ENCODE measurements at places on chromosomes 4 and X.

GRCh38 chrX:33001107-33001506 is 210.2 kb downstream of the DMD start:
- no peak for DNase-seq

GRCh38 chr4:141638230-141638629 is 1.8 kb downstream of the IL15 start:
- DNase-seq: no peak

DNA sequence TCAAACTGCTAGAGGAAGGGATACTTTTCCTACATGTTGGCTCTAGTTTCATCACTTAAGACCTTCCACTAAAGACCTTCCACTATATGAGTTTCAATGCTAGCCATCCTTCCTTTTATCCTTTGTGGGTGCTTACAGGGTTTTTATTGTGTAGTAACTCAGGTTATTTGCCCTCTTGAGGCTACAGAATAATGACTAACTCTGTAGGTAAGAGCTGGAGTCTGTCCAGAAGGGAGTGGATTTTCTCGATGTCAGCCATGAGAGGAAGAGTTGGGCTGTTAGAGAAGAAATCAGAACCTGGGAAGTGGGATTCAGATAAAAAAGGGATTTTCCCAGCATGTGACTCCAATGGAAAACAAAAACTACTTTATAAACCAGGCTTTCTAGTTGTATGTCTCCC is 27.5 kb upstream of the HERC5 start:
- DNase-seq: no peak

DNA sequence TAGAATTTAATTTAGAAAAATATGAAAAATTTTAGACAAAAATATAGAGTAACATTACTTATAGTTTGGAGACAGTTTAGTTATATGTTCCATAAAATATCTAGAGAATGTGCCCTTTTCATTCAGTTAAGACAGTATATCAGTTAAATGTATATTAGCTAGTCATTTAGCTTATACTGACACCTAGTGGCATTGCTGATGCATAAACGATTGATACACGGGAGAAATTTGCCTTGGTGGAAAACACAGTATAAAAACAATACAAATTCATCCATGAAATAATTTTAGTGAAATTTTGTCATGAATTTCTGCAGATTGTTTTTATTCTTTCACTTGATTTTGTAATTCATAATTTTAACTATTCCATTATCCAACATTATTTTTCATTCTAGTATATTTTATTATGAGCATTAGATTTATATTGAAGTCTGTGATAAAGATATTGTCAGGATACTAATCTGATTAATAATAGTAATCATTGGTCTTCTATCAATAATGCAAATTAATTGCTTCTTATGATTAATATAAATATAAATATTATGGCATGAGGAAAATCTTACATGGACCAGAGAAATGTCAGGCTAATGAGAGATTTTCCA is 219.0 kb downstream of the TLL1 start:
- no peak for DNase-seq

GRCh38 chrX:47093248-47093647 is 15.0 kb downstream of the RGN start:
- no peak for DNase-seq

- DNase-seq: no peak
These were observed 95.9 kb downstream of the SYTL5 start for GRCh38 chrX:38102240-38102639.

GRCh38 chr4:103075435-103075893 is 1.1 kb downstream of the SLC9B2 start:
- no peak for DNase-seq

DNA sequence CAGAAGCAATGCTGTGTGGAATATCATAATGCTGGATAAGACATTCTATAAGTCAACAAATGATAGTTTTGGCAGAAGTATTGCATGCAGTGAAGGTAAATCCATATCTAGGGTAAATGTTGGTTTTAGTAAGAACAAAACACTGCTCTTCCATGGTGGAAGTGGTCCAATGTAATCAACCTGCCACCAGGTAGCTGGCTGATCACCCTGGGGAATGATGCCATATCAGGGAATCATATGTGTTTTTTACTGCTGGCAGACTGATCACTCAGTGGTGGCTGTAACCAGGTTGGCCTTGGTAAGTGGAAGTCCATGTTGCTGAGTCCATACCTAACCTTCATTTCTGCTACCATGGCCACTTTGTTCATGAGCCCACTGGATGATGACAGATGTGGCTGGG is 74.0 kb upstream of the CENPE start:
- no peak for DNase-seq

- no peak for DNase-seq
These were observed 290.9 kb downstream of the KCTD8 start for GRCh38 chr4:44157611-44158277.

DNA sequence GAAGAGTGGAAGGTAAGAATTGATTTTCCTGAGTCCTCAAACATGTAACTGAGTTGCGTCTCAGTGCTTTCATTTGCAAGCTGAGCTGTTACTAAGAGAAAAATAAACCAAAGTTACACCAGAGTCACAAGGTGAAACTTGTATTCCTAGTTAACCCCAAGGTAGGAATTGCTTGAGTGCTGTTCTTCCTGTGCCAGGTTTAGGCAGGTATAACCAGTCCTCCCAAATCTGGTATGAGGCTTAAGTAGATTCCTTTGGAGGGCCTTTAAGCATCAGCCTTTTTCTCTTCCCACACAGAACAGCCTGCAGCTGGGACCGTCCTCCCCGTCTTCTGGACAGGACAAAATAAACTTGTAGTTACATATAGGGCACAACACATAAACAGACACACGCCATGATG is 2.3 kb upstream of the BTC start:
- DNase-seq: no peak

DNA sequence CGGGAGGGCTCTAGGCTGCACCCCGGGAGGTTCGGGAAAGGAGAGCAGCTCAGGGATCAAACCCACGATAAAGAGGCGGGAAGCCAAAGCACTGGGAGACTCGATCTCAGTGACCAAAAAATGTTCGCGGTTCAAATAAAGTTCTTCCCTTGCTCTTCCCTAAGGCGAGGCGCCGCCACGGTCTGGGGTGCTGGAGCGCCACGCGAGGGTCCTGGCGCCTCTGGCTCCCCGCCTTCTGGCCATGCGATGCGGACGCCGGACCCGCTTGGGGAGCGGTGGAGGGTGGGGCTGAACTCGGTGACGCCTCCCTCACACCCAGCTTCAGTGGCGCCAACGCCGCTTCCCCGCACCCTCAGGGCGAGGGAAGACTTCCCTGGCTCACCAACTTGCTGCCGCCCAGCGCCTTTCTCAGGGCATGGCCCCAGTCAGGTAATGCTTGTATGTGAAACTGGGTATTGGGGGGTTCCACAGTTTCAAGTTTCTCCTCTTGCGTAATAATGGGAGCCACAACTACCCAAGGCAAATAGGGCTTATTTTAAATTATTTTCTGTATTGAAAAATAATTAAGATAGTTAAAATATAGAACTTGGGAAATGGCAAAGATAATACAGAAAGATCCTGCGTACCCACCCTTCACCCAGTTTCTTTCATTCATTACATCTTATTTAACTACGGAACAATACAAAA is at the start of gene QRFPR:
QRFPR (minus strand) TSS at position 243 of the 687 bp plus-strand sequence. CDS start 371 bp downstream, outside the sequence.
- DNase-seq: no peak

DNA sequence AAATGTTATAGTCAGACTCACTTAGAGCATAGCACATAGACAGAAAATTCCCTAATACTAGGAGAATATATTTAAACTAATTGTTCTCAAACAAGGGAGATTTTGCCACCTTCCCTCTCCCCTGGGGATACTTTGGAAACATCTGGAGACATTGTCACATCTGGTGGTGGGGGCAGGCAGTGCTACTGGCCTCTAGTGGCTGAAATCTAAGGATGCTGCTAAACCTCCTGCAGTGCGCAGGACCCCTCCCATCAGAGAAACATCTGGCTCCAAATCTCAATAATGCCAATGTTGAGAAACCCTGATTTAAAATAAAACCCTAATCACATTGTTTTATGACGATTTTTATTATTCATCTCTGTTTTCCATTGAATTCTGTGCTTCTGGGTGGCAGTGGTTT is 244.9 kb downstream of the FRMPD4 start:
- no peak for DNase-seq

DNA sequence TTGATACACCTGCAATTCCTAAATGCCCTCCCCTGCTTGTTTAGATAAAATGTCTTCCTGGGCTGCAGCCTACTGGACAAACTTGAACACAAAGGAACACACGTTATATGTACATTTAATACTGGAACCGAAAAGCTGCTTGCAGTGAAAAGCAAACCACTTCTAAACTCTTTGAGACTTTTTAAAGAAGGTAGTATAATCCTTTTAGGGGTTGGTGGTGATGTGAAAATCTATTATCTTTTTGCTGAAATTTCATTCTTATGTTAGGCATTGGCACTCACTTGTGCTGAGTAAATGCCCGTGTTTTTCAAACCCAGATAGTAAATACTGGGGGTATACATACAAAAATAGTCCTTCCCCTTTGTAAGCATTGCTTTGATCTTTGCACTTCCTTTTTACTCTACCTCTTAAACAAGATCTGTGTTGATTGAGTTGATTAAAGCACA is 2.2 kb downstream of the NFKB1 start:
- DNase-seq: no peak

GRCh38 chr4:87961993-87962392 is 13.5 kb upstream of the SPP1 start:
- DNase-seq: no peak

DNA sequence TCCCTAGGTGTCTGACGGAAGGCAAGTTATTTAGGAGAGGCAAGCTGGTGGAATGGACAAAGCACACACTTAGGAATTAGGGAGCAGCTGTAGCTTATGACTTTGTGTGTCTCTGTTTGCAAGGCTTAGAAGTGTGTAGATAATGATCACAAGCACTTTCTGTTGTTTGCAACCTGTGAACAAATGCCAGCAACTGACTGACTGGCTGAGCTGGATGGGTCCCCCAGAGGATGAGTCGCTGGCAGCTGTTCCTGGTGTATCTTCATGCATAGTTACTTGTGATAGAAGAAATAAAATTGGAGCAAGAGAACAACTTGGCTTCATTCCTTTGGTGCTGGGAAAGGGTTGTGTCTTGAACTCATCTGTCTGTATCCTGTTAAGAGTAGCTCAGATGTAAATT is 64.2 kb upstream of the BEND4 start:
- no peak for DNase-seq

GRCh38 chrX:21168401-21169160 is 205.6 kb upstream of the CNKSR2 start:
- no peak for DNase-seq

GRCh38 chrX:11352296-11352741 is 59.1 kb downstream of the AMELX start:
- no peak for DNase-seq

DNA sequence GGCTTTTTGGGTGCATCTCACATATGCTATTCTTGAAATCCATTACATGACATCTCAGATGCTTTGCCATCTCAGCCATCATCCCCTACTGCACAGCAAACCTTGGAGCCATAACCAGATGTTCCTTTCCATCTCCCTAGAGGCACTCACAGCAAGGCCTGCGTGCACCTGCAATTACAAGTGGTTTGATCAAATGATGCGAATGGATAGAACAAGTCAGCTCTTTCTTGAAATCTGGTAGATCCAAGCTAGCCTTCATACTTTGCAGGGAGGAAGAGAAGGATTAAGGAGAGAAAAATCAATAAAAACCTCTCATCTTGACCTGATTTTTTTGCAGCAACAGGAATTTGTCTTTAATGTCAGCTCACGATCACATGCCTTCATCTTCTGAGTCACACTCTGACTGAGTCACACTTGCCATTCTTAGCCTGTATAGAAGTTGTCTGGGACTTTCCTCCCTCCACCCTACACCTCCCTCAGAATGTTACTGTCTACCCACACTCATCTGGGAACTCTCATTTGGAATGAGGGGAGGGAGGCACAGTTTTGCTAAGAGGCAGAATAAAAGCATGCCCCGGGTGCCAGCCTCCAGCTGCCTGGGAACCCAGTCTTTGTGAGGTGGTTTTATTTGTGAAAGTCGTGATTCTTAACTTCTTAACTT is 11.9 kb upstream of the TRIML1 start:
- DNase-seq: no peak

- no peak for DNase-seq
These were observed 114.6 kb downstream of the PCDH18 start for GRCh38 chr4:137417676-137418075.

- no peak for DNase-seq
These were observed 109.5 kb upstream of the NKX1-1 start for GRCh38 chr4:1515763-1516162.

GRCh38 chrX:68941385-68941952 is 112.6 kb downstream of the EFNB1 start:
- DNase-seq: no peak

DNA sequence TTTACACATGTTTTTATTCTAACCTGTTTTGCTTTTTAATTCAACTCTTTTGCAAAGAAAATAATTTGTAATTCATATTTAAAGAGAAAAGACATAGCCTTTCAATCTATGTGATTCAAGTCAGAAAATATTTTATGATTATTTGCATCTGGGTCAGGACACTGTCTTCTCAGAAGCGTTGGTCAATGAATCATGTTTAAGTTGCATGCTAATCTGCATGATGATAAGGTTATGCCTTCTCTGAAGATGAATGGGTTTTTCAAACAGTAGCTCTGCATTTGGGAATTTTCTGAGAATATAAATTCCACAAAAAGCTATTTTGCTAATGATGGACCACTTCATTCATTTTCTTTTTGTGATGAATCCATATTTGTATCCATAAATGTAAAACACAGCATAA is 282.5 kb downstream of the TMA16 start:
- no peak for DNase-seq

GRCh38 chr4:107862658-107863057 is 37.9 kb downstream of the SGMS2 start:
- no peak for DNase-seq

DNA sequence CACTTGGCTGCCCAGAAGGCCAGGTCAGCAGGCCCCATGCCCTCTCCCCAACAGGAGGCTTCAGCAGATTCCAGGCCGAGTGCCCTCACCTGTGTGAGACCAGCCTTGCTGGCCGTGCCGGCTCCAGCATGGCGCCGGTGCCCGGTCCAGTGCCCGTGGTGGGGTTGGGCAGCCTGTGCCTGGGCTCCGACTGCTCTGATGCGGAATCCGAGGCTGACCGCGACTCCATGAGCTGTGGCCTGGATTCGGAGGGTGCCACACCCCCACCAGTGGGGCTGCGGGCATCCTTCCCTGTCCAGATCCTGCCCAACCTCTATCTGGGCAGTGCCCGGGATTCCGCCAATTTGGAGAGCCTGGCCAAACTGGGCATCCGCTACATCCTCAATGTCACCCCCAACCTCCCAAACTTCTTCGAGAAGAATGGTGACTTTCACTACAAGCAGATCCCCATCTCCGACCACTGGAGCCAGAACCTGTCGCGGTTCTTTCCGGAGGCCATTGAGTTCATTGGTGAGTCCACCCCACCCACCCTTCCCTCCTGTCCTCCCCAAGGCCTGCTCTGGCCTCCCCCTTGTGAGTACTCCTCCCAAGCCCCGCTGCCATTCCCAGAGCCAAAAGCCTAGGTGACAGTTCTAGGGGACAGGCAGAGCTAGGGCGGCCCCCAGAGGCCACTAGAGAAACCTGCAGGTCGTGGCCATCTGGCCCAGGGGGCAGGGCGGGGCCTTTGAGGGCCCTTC is 2.3 kb downstream of the DUSP9 start:
- no peak for DNase-seq

GRCh38 chr4:82484996-82485783 is 54.8 kb downstream of the ENOPH1 start:
- DNase-seq: no peak

- no peak for DNase-seq
These were observed 8.0 kb downstream of the REELD1 start for GRCh38 chr4:146222313-146222712.

GRCh38 chr4:54929459-54929858 is 195.9 kb downstream of the KDR start:
- DNase-seq: no peak

Measured in stimulated activated CD8-positive, alpha-beta memory T cell treated with anti-CD3 and anti-CD28 coated beads, Interleukin-4, amount 100 ng/mL, for 1 hour (primary cell).